Right ventricle myocardium superior (tissue), 1 donor: ENCODE measurements at places on chromosomes 1 and 21. TPM values are rescaled to one million over a fixed set of nuclear protein-coding genes. Genes with fewer than 3 reads are reported as not detected.

LRRIQ3 gene
- total RNA-seq = 0.43 TPM

S100A10 gene
- 230 TPM for total RNA-seq

CHIA gene
- not detected for total RNA-seq

PDZK1 gene
- total RNA-seq = not detected

DYNLT5 gene
- total RNA-seq = 4.6 TPM

FAM163A gene
- 0.22 TPM for total RNA-seq

NEK7 gene
- total RNA-seq = 185 TPM

NEGR1 gene
- 15.7 TPM for total RNA-seq

GBP4 gene
- 7.4 TPM for total RNA-seq

RGS18 gene
- total RNA-seq = 0.91 TPM

IGSF21 gene
- total RNA-seq = 0.89 TPM

FMO4 gene
- total RNA-seq = 3.8 TPM

UBE2U gene
- 1.2 TPM for total RNA-seq

LAD1 gene
- 1.9 TPM for total RNA-seq

SPRR1B gene
- total RNA-seq = not detected

HSD3B2 gene
- total RNA-seq = not detected

OR2L5 gene
- not detected for total RNA-seq

UMODL1 gene
- total RNA-seq = 0.05 TPM

ARHGEF16 gene
- 0.89 TPM for total RNA-seq

ICOSLG gene
- total RNA-seq = 4.3 TPM

C8A gene
- not detected for total RNA-seq

TMPRSS15 gene
- total RNA-seq = not detected

PCBP3 gene
- total RNA-seq = 2.0 TPM

KRTAP19-3 gene
- not detected for total RNA-seq

GABRD gene
- 0.43 TPM for total RNA-seq

RPS6KA1 gene
- total RNA-seq = 3.9 TPM

PPFIA4 gene
- total RNA-seq = 19.3 TPM

RAB25 gene
- total RNA-seq = not detected

CCDC17 gene
- total RNA-seq = 1.0 TPM

ERO1B gene
- total RNA-seq = 5.0 TPM

IFNLR1 gene
- 2.8 TPM for total RNA-seq

PROK1 gene
- total RNA-seq = not detected

OR2G6 gene
- total RNA-seq = not detected

AADACL4 gene
- not detected for total RNA-seq

SPATA45 gene
- total RNA-seq = not detected

KRTAP12-3 gene
- not detected for total RNA-seq

TMEM269 gene
- total RNA-seq = not detected

GBP3 gene
- total RNA-seq = 6.6 TPM

LRRC39 gene
- total RNA-seq = 187 TPM

TMPRSS3 gene
- total RNA-seq = not detected

LRRN2 gene
- 1.7 TPM for total RNA-seq

DMBX1 gene
- total RNA-seq = not detected

OR2T35 gene
- not detected for total RNA-seq

SH3BGR gene
- 105 TPM for total RNA-seq

DYNLT4 gene
- total RNA-seq = 1.1 TPM

GPX7 gene
- 3.9 TPM for total RNA-seq

AUNIP gene
- total RNA-seq = 0.11 TPM

LRP8 gene
- 1.5 TPM for total RNA-seq
